Lung microvascular endothelial cell (primary cell): ENCODE measurements at places on chromosomes 11 and 22. TPM values are rescaled to one million over a fixed set of nuclear protein-coding genes. Genes with fewer than 3 reads are reported as not detected.

Gene APOL2
- 39.4 and 42.5 TPM in 2 replicates for total RNA-seq

Gene NELL1
- total RNA-seq: not detected in 2 replicates

Gene DEFB131B
- not detected in 2 replicates for total RNA-seq

Gene OR8G5
- not detected in 2 replicates for total RNA-seq

Gene CCDC87
- total RNA-seq: under 0.01 and 0.20 TPM in 2 replicates

Gene ANKRD42
- 1.5 and 3.0 TPM in 2 replicates for total RNA-seq

Gene DDI1
- not detected in 2 replicates for total RNA-seq

Gene MOGAT2
- not detected in 2 replicates for total RNA-seq

Gene RAPSN
- total RNA-seq: 0.20 TPM in 1 of 2 replicates, not detected in the other

Gene CHID1
- 28.8 and 42.3 TPM in 2 replicates for total RNA-seq

Gene SCN4B
- under 0.01 TPM in 1 of 2 replicates, not detected in the other for total RNA-seq

Gene TESMIN
- 0.79 and 1.7 TPM in 2 replicates for total RNA-seq
